NCI-H2081 (cell line): ENCODE measurements at places on chromosomes 13 and 19.

DNA sequence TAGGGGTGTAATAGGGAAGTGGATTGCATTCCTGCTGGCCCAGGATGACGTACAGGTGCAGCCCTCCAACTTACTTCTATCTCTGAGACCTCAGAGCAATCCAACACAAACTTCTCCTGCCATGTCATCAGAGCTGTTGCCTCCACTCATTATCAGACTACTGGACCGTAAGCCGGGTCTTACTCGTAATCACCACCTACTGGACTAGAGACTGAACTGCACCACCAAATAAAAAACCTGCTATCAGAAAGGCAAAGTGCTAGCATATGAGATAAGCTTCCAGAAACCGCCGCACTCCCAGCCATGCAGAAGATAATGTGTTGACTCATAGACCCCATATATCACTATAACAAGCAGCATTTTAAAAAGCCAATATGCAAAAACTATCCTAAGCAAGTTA, 102.0 kb downstream of the SLITRK1 start:
- DNase-seq, result no peak

- DNase-seq, result no peak
Measured at GRCh38 chr13:69391756-69392155, 715.9 kb upstream of the ATXN8OS start.

DNA sequence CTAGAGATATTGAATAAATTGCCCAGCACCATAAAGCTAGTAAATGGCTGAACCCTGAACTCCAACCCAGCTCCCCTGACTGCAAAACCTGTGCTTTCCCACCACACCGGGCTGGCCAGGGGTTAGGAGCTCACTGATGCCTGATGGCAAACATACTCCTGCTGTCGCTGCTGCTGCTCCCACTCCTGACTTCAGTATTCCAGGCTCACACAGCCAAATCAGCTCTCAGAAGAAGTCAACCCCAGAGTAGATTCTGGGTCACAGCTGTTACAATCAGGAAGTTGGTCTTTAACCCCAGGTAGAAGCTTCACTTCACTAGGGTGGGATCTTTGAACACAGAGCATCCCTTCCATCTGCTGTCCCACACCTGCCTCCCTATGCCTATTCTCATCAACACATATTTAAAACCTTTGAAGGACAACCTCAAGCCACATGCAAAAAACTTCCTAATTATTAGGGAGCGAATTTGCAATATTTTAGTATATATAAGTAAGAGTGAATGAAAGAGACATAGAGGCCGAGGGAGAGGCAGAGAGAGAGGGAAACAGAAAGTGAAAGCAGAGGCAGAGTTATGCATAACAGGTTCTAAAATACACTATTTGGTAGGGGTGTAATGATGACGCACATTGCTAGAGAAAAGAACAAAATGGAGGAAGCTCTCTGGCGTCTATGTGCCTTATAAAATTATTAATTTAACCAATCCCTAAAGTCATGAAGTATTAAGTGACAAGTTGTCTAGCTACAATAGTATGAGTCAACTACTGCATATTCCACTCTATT, 99.4 kb upstream of the SERP2 start:
- no peak for DNase-seq

DNA sequence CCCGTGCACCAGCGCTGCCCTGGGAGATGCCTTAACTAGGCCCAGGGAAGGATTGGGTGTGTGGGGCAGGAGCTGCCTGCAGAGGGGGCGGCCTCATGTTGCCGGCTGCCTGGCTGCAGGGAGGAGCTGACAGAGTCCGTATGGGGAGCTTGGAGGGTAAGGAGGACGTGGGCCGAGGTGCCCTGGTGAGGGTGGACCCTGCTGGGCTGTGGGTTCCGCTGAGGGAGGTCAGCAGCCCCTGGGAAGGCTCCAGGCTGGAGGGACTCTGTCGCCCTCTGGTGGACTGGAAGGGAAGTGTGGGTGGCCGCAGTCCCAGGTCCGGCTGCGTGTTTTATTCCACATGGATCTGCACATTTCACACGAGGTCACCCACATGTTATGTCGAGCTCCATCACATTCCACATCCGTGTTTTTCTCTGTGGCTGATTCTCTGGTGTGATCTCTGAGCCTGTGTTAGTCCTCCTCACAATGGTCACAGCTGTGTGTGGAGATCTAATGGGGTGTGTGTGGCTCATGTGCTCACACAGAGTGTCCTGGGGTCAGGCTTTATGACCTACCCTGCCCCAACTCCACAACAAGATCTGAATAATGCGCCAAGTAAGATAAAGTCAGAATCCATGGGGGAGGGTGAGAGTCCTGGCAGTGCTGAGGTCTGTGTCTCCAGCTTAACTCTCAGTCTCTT, 1.8 kb upstream of the CEACAM8 start:
- peak; percentile 4 for DNase-seq

DNA sequence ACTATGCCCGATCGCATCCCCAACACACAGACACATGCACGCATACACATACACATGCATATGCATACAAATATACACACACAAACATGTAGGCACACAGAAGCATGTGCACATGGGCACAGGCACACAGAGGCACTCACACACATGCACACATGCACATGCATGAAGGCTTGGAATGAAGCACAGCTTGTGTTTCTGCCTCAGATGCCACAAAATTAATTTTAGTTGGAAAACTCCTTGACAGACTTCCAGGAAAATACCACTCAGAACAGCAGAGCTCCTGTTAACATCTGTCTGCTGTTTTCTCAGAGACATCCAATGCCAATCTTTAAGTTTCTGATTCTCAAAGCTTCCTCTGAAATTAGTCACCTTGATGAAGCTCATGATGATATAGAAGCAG, 532.7 kb downstream of the RFC3 start:
- DNase-seq, result no peak

- DNase-seq, result no peak
Measured at GRCh38 chr19:34381399-34382251, 16.6 kb downstream of the GPI start.

- DNase-seq, result no peak
Measured at GRCh38 chr13:27120811-27121210, 50.8 kb downstream of the USP12 start.

- DNase-seq, result peak; percentile 17
Measured at GRCh38 chr19:7550987-7551761, 15.7 kb downstream of the PNPLA6 start.

DNA sequence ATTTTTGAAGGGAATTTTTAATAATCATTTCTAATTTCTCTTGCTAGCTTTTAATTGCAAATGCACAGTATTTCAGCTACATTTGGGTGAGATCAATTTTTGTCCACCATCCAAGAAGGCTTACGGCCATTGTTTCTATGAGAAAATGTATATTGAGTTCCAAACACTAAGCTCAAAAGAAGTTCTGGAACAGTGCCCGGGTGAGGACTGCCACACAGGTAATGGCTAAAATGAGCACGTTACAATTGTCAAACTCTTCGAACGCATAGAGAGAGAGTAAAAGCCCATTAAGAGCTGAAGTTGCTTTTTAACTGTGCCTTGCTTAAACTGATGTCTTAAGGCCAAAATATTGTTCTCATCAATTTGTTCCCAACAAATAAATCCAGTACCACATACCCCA, 755.0 kb downstream of the DIAPH3 start:
- no peak for DNase-seq

GRCh38 chr19:46049597-46049996, 8.8 kb upstream of the IGFL4 start:
- no peak for DNase-seq

GRCh38 chr19:42224940-42225717, 5.0 kb downstream of the ZNF526 start:
- no peak for DNase-seq

DNA sequence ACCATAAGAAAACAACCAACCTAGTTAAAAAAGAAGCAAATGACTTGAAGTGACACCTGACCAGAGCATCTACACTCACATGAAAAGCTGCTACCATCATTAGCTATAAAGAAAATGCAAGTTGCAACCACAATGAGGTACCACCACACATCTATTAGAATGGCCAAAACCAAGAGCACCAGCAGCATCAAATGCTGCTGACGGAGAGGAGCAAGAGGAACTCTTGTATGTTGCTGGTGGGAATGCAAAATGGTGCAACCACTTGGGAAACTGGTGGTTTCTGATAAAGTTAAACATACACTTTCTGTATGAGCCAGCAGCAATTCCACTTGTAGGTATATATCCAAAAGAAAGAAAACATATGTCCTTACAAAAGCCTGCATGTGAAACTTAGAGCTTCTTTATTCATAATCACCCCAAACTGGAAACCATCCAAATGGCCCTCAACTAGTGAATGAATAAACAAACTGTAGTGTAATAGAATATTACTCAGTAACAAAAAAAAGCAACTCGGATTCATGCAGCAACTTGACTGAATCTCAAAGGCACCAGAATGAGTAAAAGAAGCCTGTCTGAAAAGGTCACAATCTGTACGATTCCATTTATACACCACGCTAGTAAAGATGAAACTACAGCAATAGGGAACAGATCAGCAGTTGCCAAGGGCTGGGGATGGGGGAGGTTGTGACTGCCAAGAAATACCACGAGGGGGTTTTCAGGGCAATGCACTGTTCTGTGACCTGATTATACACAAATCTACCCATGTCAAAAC, 60.9 kb upstream of the RANBP3 start:
- DNase-seq, result no peak

DNA sequence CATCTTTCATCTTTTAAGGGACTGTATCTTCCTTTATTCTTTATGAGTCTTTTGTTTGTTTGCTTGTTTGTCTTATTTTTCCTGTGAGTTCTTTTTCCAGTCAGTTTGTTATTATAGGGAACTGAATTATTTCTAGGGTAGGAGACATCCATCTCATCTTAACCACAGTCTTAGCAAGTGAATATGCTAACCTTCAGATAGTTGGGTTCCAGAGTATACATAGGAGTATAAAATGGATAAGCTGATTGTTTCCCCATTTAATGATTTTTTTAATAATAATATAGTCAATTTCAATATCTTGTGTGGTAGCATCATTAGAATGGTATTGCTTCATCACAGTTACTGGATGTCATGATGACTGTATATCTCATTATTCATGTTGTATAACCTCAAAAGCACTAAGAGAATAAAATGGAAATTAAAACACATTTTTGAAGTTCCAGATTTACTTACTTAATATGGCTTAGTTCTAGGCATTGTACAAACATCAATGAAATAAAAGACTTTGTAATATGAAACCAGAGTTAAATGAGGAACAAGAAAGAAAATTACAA, 33.0 kb downstream of the GPC6 start:
- no peak for DNase-seq

DNA sequence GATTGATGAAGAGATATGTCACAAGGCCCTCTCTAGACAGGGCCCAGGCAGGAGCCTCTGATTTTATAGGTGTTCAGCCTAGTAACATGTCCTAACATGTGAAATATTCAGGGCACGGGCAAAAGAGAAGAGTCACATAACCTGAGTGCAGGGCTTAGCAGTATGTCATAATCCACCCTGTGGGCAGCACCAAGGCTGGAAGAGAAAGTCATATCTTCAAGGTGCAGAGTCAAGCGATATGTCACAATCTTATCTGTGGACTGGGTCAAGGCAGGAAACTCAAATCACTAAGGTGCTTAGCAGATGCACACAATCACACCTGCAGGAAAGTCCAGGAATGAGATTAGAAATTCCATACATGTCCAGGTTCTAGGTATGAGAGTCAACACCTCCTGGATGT, 51.5 kb upstream of the ZNF728 start:
- DNase-seq, result no peak

GRCh38 chr19:18239303-18239702, 13.1 kb upstream of the PDE4C start:
- no peak for DNase-seq

- DNase-seq, result no peak
Measured at GRCh38 chr13:78649997-78650716, 8.8 kb downstream of the OBI1 start.

GRCh38 chr19:28829359-28829758, 383.6 kb downstream of the UQCRFS1 start:
- DNase-seq, result no peak

- DNase-seq, result no peak
Measured at GRCh38 chr13:109584844-109585361, 201.5 kb downstream of the IRS2 start.

- DNase-seq, result no peak
Measured at GRCh38 chr13:46544208-46544607, 8.8 kb upstream of the LRCH1 start.

DNA sequence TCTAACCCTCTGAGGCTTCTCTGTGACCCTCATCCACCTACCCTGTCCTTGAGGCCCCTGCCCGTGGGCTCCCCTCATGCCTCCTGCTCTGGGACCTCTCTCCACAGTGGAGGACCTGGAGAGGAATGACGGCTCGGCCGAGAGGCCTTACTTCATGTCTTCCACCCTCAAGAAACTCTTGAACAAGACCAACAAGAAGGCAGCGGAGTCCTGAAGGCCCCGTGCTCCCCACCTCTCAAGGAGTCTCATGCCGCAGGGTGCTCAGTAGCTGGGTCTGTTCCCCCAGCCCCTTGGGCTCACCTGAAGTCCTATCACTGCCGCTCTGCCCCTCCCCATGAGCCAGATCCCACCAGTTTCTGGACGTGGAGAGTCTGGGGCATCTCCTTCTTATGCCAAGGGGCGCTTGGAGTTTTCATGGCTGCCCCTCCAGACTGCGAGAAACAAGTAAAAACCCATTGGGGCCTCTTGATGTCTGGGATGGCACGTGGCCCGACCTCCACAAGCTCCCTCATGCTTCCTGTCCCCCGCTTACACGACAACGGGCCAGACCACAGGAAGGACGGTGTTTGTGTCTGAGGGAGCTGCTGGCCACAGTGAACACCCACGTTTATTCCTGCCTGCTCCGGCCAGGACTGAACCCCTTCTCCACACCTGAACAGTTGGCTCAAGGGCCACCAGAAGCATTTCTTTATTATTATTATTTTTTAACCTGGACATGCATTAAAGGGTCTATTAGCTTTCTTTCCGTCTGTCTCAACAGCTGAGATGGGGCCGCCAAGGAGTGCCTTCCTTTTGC, 10.8 kb upstream of the ILF3 start:
- no peak for DNase-seq
